ENCODE measurements at places on chromosomes 16 and 17. TPM values are rescaled to one million over a fixed set of nuclear protein-coding genes. Genes with fewer than 3 reads are reported as not detected.

- no peak for DNase-seq
These were observed 56.1 kb upstream of the ACSF3 start for GRCh38 chr16:89037261-89038152.

DNA sequence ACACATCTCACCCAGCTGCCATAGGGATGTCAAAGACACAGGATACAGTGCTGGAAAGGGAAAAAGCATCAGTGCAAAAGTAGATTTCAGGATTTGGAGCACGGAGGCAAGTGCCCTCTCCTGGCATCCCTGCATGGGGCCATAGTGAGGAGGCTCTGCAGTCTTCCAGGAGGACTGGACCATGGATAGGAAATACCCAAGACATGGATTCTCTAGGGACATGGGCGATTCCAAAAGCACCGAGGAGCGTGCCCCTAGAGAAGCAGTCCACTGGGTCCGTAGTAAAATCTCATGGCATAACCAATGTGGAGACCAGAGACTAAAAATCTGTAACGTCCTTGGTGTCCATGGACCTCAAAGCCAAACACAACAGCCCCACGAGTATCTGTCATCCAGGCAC lies 818.2 kb downstream of the KCNJ18 start:
- DNase-seq: no peak

TBKBP1 gene
- total RNA-seq: 13.1 TPM

DNA sequence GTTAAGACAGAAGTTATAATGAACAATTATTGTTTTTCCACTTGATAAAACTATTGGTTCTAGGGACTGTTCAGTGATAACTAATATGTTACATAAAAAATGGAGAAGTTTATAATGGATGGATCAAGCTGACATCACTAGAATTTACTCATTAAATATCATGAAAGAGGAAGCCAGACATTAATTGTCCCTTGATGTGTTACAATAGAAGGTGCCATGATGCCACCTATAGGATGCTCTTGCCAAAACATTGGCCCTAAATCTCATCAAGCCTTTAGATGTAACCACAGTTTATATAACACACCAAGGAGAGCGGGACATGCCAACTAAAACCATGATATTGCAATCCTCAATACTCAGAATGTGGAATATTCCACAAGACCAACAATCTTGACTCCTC lies 147.9 kb upstream of the MON1B start:
- DNase-seq: no peak

- no peak for DNase-seq
These were observed 54.4 kb upstream of the LGALS9 start for GRCh38 chr17:27576477-27577083.

DNA sequence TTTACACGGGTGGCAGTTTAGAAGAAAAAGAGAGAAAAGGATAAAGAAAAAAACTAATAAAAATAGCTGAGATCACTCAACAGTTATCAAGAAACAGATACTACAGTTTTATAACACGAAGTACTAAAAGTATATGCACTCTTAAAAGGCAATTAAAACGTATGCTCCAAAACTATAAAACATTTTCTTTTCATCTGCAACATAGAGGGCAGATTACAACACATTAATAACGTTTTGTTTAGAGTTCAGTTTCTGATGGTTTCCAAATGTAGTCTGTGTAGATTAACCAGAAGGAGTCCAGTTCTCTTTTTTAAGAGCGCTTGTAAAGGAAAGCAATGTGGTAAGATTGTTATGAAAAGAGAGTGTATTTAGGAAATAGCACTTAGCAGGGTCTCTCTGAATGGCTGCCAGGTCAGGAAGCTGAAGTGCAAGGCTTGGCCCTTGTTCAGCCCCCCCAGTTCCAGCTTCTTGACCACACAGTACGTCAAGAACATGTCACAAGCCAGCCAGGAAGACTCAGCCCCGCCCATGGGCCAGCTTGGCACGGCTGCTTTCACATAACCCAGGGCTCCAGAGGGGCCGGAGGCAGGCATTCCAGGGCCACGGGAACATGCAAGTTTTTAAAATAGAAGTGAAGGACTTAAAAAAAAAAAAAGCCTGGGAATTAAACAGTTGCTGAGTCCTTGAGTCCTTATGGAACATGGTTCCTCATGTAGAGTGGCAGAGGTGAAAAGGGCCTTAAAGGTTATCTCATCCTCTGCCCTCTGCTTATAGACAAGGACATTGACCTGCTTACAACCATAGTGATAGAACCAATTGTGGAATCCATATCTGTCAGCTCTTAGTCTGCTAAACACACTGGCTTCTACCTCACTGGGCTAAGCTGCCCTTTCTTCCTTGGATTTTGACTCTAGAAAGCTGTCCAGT lies 147.4 kb upstream of the TBX2 start:
- DNase-seq: peak; percentile 86

GRCh38 chr16:8183176-8184099 lies 406.9 kb downstream of the TMEM114 start:
- DNase-seq: no peak

DNA sequence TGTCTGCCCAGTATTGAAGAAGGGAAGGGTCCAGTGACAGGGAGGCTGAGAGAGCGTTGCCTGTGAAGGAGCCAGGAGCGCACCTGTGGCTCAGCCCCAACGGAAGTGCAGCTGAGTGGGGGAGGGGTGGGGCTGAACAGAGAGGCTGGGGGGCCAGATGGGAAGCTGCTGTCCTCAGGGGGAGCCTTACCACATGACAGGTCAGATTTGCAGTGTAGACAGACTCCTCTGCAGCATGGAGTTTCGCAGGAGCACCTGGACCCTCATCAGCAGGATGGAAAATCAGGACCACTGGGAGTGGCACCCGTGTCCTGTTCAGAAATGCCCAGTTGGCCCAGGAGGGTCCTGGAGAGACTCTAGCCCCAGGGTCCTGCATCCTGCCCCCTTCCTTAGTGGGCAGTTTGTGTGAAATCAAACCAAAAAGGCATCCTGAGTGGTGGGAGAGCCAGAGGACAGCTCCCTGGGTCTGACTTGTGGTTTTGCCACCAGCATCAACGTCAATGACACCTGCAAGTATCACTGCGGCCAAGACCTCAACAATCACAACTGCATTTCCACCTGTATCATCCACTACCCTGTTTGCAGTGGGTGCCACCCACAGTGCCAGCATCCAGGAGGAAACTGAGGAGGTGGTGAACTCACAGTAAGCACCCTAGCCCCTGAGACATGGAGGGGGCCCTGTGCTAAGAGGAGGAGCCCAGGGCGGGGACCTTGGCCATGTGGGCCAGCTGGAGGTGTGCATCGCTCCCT lies 7.8 kb downstream of the CD300A start:
- no peak for DNase-seq

CCL8 gene
- not detected for total RNA-seq

- DNase-seq: peak; percentile 65
These were observed 60.0 kb upstream of the MPHOSPH6 start for GRCh38 chr16:82229800-82230619.

DNA sequence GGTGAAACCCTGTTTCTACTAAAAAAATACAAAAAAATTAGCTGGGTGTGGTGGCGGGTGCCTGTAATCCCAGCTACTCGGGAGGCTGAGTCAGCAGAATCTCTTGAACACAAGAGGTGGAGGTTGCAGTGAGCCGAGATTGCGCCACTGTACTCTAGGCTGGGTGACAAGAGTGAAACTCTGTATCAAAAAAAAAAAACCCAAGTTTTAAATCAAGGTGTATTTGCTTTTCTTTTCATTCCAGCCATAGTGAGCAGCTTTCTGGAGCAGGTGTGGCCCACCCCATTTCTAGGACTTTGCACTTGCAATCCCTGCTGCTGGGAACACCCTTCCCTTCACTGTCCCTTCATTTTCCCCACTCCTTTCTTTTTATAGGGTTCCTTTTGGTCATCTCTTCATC lies 28.8 kb downstream of the TMEM238L start:
- no peak for DNase-seq

DNA sequence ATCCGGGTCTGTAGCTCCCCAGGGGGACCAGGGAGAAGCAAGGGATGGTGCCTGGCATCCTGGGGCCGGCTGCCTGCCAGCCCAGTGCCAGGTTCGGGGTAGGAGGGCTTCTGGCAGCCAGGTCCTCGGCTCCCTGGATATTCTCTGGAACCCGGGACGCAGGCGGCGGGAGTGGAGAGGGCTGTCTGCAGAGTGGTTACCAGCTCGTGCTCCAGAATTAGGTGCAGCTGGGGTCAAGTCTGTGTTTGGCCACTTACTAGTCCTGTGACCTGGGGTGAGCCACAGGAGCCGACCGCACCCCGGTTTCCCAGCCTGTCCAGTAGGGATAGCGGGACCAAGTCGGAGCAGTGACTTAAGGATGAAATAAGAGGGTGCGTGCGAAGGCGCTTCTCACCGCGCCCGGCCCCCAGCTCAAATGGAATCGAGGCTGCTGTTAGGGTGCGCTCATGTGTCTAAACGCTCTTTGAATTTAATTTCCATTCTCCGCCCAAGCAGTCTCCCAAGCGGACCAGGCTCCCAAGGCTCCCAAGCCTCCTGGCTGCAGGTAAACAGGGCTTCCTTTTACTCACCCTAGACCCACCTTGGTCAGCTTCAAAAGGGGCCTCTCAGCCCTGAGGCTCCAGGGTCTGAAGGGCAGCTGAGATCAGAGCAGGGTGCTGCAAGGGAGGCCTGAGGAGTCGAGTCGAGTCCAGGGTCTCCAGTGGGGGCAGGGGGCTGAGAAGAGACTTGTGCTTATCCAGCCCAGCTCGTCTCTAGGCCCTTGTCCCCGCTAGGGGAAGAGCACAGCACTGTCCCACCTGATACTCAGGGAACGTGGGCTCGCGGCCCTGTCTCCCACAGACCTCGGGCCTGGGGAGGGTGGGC lies 28.3 kb upstream of the ZNF469 start:
- DNase-seq: no peak

- DNase-seq: peak; percentile 95
These were observed 15.0 kb upstream of the CPD start for GRCh38 chr17:30363715-30364202.

DNA sequence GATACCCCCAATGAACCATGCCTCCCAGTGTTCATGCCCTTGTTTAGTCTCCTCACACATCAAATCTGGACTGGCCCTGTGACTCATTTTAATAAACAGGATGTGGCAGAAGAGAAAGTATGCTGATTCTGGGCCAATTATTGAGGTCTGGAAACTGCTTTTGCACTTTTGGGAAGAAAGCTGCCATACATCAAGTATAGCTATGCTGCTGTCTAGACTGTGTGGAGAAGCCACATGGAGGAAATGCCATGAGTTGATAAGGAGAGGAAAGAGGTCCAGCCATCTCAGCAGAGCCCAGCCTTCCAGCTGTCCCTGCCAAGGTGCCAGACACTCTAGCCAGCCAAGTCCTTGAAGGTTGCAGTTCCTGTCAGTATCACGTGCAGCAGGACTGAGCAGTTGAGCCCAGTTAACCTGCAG lies 16.7 kb downstream of the RPRML start:
- DNase-seq: no peak

GRCh38 chr17:1050246-1050995 lies 53.5 kb downstream of the TIMM22 start:
- DNase-seq: peak; percentile 37

CLEC19A gene
- total RNA-seq: not detected

- DNase-seq: no peak
These were observed 135.4 kb upstream of the SOX9 start for GRCh38 chr17:71985111-71986039.

GRCh38 chr16:75733305-75734211 lies 7.3 kb upstream of the CPHXL start:
- DNase-seq: no peak

DNA sequence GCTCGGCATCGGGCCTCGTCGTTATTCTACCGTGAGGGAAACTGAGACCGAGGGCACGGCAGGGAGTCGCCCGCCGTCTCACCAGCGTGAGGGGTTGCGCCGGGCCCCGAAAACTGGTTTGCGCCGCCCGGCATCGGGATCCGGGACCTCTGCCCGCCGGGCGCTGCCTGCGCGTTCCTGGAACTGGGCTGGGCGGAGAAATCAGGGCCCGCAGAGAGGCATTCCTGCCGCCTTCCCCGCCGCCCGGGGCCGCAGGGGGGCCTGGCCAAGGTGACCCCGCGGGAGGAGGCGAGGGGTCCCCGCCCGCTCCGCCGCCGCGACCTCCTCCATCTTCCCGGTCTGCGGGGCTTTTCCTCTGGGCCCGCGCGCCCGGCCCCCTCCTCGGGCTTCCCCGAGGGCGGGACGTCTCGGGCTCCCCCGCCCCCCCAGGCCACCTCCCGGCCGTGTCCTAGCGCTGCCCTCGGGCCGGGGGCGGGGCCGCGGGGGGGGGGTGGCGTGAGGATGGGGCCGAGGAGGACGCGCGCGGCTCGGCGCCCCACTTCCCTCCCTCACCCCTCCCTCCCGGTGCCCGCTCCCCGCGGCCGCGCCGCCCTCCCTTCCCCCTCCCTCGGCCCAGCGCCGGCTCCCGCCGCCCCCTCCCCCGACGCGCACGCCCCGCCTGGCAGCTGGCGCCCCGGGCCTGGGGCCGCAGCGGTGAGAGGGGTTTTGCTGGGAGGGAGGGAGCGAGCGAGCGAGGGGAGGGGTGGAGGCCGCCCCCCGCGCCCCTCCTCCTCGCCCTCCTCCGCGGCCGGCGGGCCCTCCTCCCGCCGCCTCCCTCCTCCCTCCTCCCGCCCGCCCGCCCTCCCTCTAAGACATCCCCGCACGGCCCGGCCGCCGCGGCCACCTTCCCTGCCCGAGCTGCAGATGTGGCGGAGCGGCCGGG lies at the start of gene GLIS2:
Gene GLIS2, plus strand, starts transcription at position 882 of the 922 bp plus-strand sequence. CDS start 16,214 bp downstream, outside the sequence.
- DNase-seq: no peak

GRCh38 chr17:46072998-46073397 lies 73.9 kb downstream of the STH start:
- no peak for DNase-seq

GRCh38 chr16:12868788-12869187 lies 32.6 kb upstream of the SHISA9 start:
- DNase-seq: no peak

DNA sequence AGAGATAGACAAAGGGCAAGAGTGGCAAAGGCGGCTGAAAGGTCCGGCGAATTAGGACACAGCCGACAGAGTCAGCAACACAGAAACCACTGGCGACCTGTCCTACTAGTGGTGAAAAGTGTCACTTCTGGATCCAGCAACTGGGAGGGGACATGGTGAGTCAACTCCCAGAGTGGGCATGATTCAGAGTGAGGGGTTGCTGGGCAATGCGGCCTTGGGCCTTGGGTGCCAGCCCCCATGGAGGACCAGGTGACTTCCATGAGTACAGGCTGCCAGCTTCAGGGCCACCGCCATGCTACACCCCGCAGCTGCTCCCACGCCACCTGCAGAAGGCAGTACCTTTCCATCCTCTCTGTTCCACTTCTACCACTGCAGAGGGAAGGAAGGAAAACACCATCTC lies 110.6 kb downstream of the ZFHX3 start:
- DNase-seq: no peak

ETV4 gene
- total RNA-seq: 1.4 TPM

DNA sequence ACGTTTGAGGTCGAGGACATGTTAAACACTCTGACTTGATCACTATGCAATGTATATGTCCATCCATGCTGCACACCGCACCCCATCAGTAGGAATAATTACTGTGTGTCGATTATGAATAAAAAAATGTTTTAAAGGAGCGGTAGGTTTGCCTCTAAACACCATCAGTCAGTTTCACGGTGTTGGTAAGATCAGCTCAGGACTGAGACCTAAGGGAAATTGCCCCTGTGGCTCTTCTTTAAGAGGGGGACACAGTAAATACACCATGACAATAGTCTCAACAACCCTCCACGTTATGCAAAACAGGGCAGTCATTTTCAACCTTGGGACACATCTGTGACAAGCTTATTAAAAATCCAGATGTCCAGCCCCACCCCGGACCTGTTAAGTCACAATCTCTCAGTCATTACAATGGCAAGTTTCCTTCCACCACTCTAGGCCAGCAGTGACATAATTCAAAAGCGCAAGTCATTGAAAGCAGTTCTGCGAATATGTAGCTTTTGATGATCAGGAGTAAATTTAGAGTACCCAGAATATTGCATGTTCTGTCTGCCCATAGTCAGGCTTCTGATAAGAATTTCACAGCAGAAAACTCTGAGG lies 1.2 kb downstream of the ATMIN start:
- DNase-seq: no peak

ADAM11 gene
- total RNA-seq: 0.53 TPM

All from natural killer cell treated with Interleukin-12 subunit alpha and Interleukin-12 subunit beta and Interleukin-15 and Interleukin-18, amount 100 ng/mL, for 72 hours (primary cell).